Trophoblast cell (in vitro differentiated cells and primary cell): ENCODE measurements at places on chromosomes 1 and 21.

DNA sequence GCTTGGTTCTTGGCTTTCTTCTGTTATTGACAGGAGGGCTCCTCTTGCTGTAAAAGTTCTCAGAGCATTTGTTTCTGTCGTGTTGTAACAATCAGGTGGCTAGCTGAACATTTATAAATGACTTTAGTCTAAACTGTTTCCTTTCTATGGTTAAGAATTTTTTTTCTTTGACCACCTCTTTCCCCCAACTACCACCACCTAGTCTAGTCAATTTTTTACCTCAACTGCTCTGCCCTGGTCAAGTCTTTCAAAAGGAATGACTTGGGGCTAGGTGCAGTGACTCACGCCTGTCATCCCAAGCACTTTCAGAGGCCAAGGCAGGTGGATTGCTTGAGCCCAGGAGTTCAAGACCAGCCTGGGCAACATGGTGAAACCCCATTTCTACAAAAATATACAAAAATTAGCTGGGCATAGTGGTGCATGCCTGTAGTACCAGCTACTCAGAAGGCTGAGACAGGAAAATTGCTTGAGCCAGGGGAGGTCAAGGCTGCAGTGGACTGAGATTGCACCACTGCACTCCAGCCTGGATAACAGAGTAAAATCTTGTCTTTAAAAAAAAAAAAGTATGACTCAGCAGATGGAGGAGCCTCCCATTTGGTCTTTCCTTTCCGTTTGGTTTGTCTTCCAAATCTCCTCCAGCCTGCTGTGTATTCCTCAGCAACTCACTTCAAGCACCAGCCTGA is 40.7 kb downstream of the MAP3K21 start:
- DNase-seq: no peak

DNA sequence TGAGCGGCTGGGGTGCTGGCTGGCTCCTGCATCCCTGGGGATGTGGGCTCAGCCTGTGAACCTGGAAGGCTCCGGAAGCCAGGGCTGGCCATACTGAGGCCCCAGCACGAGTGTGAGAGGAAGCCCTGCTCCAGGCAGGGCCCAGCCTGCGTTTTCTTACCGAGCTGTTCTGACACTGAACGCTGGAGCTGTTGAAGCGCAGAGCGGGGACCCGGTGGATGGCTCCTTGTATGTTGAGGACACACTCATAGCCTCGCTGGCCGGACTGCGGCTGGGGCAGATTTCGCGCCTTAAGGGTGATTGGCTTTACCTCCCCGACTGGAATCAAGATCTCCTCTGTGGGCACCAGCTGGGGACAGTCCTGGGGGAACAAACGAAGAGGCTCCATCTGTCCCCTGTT is 160.0 kb downstream of the PLXNA2 start:
- no peak for DNase-seq

- DNase-seq: no peak
Measured at GRCh38 chr1:231310391-231310934, 27.2 kb downstream of the EXOC8 start.

DNA sequence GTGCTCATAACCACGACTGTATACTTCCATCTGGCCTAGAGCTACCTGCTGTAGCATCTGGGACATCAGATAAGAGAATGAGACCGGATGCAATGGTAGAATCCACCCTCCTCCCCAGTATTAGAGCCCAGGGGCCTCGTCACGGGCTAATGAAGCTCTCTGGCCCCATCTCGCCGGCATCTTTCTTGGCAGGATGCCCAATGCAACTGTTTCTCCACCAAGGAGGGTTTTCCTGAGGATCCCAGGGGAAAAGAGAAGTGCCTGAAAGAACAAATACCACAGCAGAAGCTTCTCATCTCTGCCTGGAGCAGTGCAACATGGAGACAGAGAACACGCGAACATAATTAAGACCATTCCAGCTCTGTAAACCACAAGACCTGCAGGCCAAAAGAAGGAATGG is 80.0 kb downstream of the VWA5B1 start:
- DNase-seq: no peak

GRCh38 chr1:56413671-56414199 is 165.6 kb downstream of the PLPP3 start:
- DNase-seq: no peak

- no peak for DNase-seq
Measured at GRCh38 chr21:46253610-46254124, 25.1 kb upstream of the LSS start.

DNA sequence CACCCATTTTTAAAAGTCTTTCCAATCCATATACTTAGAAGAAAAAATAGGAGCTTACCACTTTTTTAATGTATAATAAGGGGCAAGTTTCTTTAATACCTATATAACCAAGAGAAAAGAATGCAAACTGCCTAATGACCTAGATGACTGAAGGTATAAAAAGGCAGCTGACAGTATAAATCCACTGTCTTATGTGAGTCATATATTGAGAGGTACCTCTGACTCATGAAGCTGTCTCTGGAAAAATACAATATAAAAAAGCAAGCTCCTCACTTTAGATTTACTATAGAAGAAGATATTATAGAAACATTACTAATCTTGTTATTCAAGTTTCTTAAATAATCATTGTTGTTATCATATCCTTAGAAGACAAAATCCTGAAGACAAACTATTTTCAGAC is 144.2 kb downstream of the VAV3 start:
- DNase-seq: no peak

DNA sequence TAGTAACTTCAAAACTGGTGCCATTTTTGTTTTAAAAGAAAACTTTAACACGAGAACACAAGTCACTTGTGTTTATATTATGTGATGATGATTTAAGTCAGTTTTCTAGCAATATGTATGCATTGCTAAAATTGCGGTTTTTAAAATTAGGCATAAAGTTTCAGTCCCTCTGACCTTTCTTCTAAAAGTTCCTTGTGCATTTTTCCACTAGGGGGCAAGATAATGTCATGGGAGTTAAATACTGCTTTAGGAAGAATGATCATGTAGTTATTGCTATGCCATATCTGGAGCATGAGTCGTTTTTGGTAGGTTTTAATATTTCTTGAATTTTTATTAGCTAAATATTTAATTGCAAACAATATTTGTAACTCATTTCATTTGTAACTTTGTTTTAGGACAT is 10.7 kb downstream of the CDC7 start:
- no peak for DNase-seq
